ENCODE measurements at places on chromosomes 11 and 22. TPM values are rescaled to one million over a fixed set of nuclear protein-coding genes. Genes with fewer than 3 reads are reported as not detected.

Gene MS4A15
- total RNA-seq, result not detected

Gene RFPL2
- not detected for total RNA-seq

Gene OR51B5
- total RNA-seq, result 0.40 TPM

Gene SUSD2
- total RNA-seq, result 17.5 TPM

Gene DCUN1D5
- 35.1 TPM for total RNA-seq

Gene YPEL4
- total RNA-seq, result 0.79 TPM

Gene KIRREL3
- total RNA-seq, result not detected

Gene C11orf91
- total RNA-seq, result 0.19 TPM

Gene CLCF1
- total RNA-seq, result 7.7 TPM

Gene SLC37A4
- total RNA-seq, result 7.8 TPM

Gene ASPHD2
- total RNA-seq, result 1.8 TPM

Gene OLFML1
- 15.2 TPM for total RNA-seq

Measured in aortic smooth muscle cell (primary cell).